Lung (tissue), 17 donors: ENCODE measurements at places on chromosomes 3 and 15.

GRCh38 chr15:96158938-96159337 lies 171.6 kb upstream of the NR2F2 start:
- peak; percentile 95 for DNase-seq
- H3K4me3 ChIP-seq: no peak overlapping the region
- H3K4me1 ChIP-seq: peaks cover 4% of the 10 kb centered on the region
- no peaks in the 10 kb centered on the region for H3K36me3 ChIP-seq
- no peaks in the 10 kb centered on the region for H3K27me3 ChIP-seq
- peak overlapping the region; percentile 33 for H3K27ac ChIP-seq

DNA sequence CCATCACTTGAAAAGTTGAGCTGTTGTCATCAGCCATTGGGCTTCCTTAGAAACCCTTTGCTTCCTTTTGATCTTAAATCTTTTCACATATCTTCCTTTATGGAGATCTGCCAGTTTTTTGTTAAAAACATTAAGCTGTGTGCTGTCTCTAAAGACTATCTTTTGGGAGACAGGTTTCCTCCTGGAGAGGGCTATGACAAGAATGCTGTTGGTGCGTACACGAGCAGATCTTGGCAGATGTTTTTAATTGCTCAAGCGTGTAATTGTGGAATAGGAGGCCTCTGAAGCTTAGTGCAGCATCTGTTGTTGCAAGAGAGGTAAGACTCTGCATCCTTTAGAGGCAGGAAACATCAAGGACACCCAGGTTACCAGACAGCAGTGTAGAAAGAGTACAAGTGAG lies 56.8 kb downstream of the PHLDB2 start:
- H3K27ac ChIP-seq: no peak overlapping the region
- DNase-seq: no peak
- H3K4me3 ChIP-seq: no peak overlapping the region
- no peaks in the 10 kb centered on the region for H3K27me3 ChIP-seq

GRCh38 chr3:147304756-147305155 lies 101.6 kb downstream of the ZIC4 start:
- H3K4me1 ChIP-seq: no peaks in the 10 kb centered on the region
- no peaks in the 10 kb centered on the region for H3K36me3 ChIP-seq
- H3K4me3 ChIP-seq: no peak overlapping the region
- no peak for DNase-seq
- no peaks in the 10 kb centered on the region for H3K27me3 ChIP-seq

DNA sequence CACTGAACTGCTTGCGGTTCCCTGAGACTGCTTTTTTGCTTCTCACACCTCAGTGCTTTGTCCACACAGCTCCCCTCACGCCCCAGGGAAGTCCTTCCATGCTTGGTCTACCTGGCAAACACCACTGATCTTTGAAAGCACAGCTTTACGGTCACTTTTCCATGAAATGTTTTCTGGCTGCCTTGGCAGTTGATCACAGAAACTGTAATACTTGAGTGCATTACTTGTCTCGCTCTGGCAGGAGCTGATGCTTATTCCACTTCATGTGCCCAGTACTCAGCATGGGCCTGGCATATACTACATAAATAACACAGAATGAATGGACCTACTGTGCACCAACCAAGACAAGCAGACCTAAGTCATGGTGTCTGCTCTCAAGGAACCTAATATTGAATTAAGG lies 121.1 kb downstream of the MEX3B start:
- no peak overlapping the region for H3K4me3 ChIP-seq
- no peaks in the 10 kb centered on the region for H3K36me3 ChIP-seq
- H3K27ac ChIP-seq: no peak overlapping the region
- DNase-seq: no peak

- no peaks in the 10 kb centered on the region for H3K27me3 ChIP-seq
- H3K27ac ChIP-seq: no peak overlapping the region
- no peaks in the 10 kb centered on the region for H3K36me3 ChIP-seq
- H3K4me1 ChIP-seq: no peaks in the 10 kb centered on the region
- DNase-seq: no peak
Observed at GRCh38 chr3:126307591-126308393, 49.4 kb downstream of the KLF15 start.

DNA sequence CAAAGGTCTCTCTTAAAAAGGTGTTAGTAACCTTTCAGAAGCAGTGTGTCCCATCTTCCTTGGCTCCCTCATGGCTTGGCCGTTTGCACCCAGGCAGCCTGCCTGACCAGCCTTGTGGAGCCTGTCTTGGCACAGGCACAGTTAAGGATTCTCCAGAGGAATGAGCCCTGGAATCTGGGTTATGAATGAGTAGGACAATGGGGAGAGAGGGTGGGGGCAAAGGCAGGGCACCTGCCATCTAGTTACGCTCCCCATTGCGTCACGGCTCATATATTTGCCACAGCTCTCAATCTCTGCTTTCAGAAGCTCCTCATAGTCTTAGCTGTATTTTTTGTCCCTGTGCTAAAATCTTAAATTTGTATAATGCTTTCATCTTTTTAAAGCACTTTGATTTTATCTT lies 50.6 kb downstream of the WDR76 start:
- H3K27me3 ChIP-seq: no peaks in the 10 kb centered on the region
- peak; percentile 3 for DNase-seq
- no peaks in the 10 kb centered on the region for H3K4me1 ChIP-seq

GRCh38 chr3:81302045-81302444 lies 459.4 kb downstream of the GBE1 start:
- no peaks in the 10 kb centered on the region for H3K36me3 ChIP-seq
- no peaks in the 10 kb centered on the region for H3K27me3 ChIP-seq
- H3K4me1 ChIP-seq: no peaks in the 10 kb centered on the region
- peak; percentile 25 for DNase-seq

- H3K27me3 ChIP-seq: no peaks in the 10 kb centered on the region
- DNase-seq: no peak
- no peaks in the 10 kb centered on the region for H3K4me1 ChIP-seq
- no peaks in the 10 kb centered on the region for H3K36me3 ChIP-seq
- no peak overlapping the region for H3K27ac ChIP-seq
Observed at GRCh38 chr3:170007031-170007663, 30.6 kb upstream of the GPR160 start.

- no peak overlapping the region for H3K27ac ChIP-seq
- no peaks in the 10 kb centered on the region for H3K36me3 ChIP-seq
- H3K27me3 ChIP-seq: no peaks in the 10 kb centered on the region
- no peak overlapping the region for H3K4me3 ChIP-seq
- DNase-seq: no peak
- H3K4me1 ChIP-seq: no peaks in the 10 kb centered on the region
Observed at GRCh38 chr3:87209111-87209510, 18.0 kb upstream of the CHMP2B start.

- no peak for DNase-seq
- peak overlapping the region; percentile 72 for H3K27ac ChIP-seq
- H3K36me3 ChIP-seq: no peaks in the 10 kb centered on the region
Observed at GRCh38 chr3:138440596-138440995, 6.2 kb downstream of the ESYT3 start.

GRCh38 chr15:75693501-75694240 lies 19.0 kb downstream of the CSPG4 start:
- H3K27me3 ChIP-seq: no peaks in the 10 kb centered on the region
- peak; percentile 42 for DNase-seq
- H3K36me3 ChIP-seq: no peaks in the 10 kb centered on the region
- peak overlapping the region; percentile 67 for H3K27ac ChIP-seq
- peaks cover 11% of the 10 kb centered on the region for H3K4me1 ChIP-seq
- no peak overlapping the region for H3K4me3 ChIP-seq

DNA sequence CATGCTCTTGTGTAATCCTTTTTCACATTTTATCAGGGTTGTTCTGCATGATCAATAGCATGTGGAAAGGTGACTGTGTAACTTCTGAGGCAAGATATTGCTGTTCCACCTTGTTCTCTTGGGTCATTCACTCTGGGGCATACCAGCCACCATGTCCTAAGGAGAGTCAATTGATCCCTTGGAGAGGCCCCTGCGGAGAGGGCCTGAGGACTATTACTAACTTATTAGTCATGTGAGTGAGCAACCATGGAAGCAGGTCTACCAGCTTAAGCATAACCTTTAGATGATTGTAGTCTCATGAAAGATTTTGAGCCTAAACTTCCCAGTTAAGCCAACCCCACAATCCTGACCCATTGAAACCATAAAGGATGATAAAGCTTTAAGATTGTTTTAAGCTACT lies 22.0 kb upstream of the COL6A5 start:
- DNase-seq: no peak
- no peaks in the 10 kb centered on the region for H3K4me1 ChIP-seq
- H3K4me3 ChIP-seq: no peak overlapping the region
- no peak overlapping the region for H3K27ac ChIP-seq
- no peaks in the 10 kb centered on the region for H3K36me3 ChIP-seq

DNA sequence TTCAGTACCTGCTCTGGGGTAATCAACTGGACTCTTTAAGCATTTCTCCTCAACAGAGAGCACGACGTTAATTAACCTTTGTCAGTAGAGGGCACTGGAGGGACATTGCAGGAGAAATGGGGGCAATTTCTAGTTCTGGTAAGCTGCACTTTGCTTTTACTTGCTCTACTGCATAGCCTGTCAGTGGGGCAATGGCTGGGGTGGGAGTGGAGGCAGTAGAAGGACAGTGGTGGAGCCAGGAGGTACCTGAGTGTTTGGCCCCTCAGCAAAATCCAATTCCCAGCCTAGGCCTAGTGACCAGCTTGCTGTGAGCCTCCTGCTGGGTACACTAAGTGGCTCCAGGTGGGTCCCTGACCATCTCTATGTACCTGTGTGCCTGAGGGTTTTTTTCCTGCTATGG lies 18.3 kb upstream of the MED12L start:
- no peak overlapping the region for H3K27ac ChIP-seq
- no peaks in the 10 kb centered on the region for H3K27me3 ChIP-seq
- H3K4me1 ChIP-seq: no peaks in the 10 kb centered on the region
- H3K36me3 ChIP-seq: no peaks in the 10 kb centered on the region
- DNase-seq: no peak

DNA sequence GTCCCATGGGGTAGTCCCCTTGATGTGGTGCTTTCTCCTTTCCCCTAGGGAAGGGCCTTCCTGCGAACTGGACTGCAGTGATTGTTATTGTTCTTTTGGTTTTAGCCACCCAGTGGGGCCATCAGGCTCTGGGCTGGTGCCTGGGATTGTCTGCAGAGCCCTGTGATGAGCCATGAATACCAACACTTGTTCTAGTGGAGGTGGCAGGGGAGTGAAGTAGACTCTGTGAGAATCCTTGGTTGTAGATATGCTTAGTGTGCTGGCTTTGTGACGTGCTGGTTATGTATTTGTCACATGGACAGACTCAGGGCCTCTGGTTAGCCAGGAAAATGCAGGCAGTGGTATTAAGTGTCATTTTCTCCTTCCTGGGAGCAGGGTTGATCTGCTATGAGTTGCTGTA lies 51.8 kb upstream of the NDUFB4 start:
- no peaks in the 10 kb centered on the region for H3K27me3 ChIP-seq
- H3K4me3 ChIP-seq: no peak overlapping the region
- DNase-seq: no peak
- no peaks in the 10 kb centered on the region for H3K36me3 ChIP-seq
- H3K4me1 ChIP-seq: no peaks in the 10 kb centered on the region

- H3K4me1 ChIP-seq: no peaks in the 10 kb centered on the region
- DNase-seq: no peak
- no peaks in the 10 kb centered on the region for H3K36me3 ChIP-seq
- H3K4me3 ChIP-seq: no peak overlapping the region
- no peaks in the 10 kb centered on the region for H3K27me3 ChIP-seq
Observed at GRCh38 chr3:85110393-85110792, 151.6 kb downstream of the CADM2 start.
